Stimulated activated CD4-positive, alpha-beta T cell treated with anti-CD3 and anti-CD28 coated beads, Interleukin-1b, Interleukin-23, amount 100 ng/mL, for 48 hours (primary cell): ENCODE measurements at places on chromosomes 1 and 21.

DNA sequence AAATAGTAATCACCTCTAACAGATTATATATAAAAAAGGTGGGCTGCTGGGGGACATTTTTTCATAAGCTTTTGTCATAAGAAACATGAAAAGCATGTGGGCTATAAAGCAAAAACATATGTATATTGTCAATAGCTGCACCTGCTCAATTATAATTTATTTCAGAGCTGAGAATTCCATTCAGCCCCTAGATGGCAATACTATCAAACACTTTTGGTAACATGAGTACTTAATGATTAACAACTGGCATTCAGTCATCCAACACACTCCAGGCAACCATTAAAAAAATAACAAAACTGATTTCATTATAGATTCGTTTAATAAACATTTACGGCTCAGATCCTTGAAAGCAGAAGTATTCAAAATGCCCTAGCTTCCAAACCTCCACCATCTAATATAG, 115.1 kb downstream of the KCTD3 start:
- DNase-seq, result no peak

GRCh38 chr1:166273618-166274017, 106.8 kb upstream of the FAM78B start:
- DNase-seq, result no peak

GRCh38 chr1:172496678-172497077, 36.3 kb upstream of the SUCO start:
- DNase-seq, result no peak

- no peak for DNase-seq
Observed at GRCh38 chr1:153606194-153606593, 6.7 kb downstream of the S100A16 start.

GRCh38 chr1:234386122-234386521, 12.9 kb downstream of the COA6 start:
- no peak for DNase-seq

GRCh38 chr21:45064618-45065399, 9.6 kb upstream of the ADARB1 start:
- DNase-seq, result no peak

DNA sequence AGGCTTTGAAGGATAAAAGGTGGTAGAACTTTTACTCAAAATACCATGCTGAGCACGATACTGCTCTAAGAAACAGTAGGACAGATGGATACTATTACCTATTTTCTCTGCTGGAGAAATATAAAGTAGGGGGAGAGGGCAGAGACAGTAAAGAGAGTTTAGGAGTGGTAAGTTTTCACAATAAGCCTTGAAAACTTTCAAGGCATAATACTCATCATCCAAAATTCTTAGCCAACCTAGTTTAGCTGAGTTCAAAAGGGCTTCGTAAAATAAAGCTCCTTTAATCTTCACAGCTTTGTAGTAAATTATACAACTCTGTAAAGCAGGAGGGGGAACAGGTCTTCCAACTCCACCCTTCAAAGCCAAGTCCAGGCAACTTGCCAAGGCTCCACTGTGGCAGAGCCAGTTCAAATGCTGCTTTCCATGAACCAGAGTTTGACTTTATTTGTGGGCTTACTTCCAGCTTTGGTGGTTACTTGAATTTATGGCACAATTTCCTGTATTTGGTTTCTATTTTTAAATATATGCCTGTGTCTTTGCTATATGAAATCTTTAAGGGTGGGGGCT, 15.5 kb downstream of the TEX38 start:
- DNase-seq, result no peak

- no peak for DNase-seq
Observed at GRCh38 chr1:44090429-44091252, 28.0 kb upstream of the KLF17 start.

GRCh38 chr1:212255705-212256307, 29.4 kb upstream of the PPP2R5A start:
- no peak for DNase-seq

GRCh38 chr1:151326619-151327222, 495 bp downstream of the PI4KB start:
- peak; percentile 65 for DNase-seq

GRCh38 chr1:205294175-205294917, 27.2 kb downstream of the NUAK2 start:
- DNase-seq, result no peak

DNA sequence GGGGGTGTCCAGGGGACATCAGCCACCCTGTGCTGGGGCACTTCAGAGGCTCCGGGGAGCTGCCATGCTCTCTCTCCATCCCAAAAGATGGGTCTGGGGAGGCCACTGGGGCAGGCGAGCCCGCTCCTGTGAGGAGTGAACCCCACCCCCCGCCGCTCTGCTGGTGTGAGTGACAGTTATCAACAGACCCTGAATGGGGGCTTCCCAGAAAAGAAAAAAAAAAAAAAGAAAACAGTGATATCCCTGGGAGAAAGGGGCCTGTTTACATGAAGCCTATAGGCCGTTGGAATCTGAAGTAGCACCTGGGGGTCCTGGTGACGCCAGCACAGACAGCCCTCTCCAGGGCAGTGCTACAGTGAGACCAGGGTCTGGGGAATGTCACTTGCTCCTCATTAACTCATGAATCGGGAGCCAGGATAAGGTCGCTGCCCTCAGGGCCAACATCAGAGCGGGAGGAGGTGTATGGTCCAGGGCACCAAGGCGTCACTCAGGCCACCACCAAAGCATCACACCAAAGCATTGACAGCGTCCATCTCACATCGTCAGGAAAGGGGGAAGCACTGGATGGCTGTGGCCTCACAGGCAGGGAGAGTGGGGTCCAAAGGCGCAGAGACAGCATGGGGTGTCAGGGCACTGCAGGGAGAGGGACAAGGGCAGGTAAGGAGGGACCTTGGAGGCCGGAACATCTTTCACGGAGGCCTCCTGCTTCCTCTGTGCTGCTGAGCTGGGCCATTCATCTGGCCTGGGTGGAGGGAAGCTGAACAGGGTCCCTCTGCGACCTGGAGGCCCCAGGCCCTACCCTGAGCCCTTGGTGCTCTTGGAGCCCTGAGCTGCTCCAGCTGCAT, 8.4 kb upstream of the NPHP4 start:
- DNase-seq, result no peak

GRCh38 chr1:151145304-151146071, 943 bp downstream of the SEMA6C start:
- no peak for DNase-seq

- no peak for DNase-seq
Observed at GRCh38 chr1:82463951-82464350, 663.2 kb downstream of the ADGRL2 start.

DNA sequence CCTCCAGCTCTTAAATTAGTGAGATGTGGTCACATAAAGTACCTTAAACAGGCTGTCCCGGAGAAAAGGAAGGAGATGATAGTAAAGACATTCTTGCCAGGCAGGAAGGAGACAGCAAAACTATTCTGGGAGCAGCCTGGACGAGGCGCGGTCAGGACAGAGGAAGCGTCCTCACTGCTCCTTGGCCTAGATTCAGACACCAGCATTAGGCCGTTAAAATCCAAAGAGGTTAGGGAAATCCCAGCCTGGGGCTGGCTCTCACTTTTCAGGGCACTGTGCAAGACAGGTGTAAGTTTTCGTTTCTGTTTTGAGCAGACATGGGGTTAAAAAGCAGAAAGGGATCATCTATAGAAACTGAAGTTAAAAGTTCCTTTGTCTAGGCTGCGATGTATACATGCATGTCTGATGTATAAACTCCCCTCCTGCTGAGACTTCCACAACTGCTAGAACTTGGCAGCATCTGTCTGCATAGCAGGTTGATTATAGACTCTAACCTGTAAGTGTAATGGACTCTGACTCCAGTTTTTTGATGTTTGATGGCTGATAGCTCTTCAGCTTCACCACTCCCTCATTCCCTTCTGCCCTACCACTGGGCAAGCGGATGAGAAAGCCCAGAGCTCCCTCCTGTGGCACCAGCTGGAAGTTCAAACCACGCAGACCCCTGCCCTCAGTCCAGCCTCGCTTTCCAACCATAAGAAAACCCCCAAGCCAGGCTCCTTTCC, 21.5 kb downstream of the STPG1 start:
- DNase-seq, result peak; percentile 68

GRCh38 chr1:238558156-238558555, 667.4 kb upstream of the ZP4 start:
- no peak for DNase-seq

- no peak for DNase-seq
Observed at GRCh38 chr21:45347712-45348499, 57.1 kb upstream of the COL18A1 start.

GRCh38 chr1:10873189-10873588, 76.7 kb upstream of the CASZ1 start:
- no peak for DNase-seq

GRCh38 chr1:159208175-159208825, 3.6 kb downstream of the ACKR1 start:
- DNase-seq, result no peak

- no peak for DNase-seq
Observed at GRCh38 chr1:88463401-88463985, 220.6 kb upstream of the PKN2 start.

DNA sequence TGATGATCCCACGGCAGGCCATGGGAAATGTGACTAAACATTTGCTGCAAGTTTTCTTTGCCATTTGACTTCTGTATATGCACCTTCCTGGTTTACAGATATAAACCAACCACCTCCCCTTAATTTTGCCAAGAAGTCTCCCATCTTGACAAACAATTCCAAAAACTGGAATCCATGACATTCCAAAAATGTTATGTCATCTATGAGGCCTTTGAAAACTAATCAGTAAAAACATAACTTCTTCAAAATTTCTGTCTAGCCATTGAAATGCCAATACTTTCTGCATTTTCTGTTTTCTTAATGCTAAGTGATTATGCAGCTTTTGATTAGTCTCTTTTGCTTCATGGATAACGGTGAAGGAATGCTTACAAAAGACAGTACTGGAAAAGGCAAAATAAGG, 84.1 kb downstream of the LYST start:
- DNase-seq, result no peak

DNA sequence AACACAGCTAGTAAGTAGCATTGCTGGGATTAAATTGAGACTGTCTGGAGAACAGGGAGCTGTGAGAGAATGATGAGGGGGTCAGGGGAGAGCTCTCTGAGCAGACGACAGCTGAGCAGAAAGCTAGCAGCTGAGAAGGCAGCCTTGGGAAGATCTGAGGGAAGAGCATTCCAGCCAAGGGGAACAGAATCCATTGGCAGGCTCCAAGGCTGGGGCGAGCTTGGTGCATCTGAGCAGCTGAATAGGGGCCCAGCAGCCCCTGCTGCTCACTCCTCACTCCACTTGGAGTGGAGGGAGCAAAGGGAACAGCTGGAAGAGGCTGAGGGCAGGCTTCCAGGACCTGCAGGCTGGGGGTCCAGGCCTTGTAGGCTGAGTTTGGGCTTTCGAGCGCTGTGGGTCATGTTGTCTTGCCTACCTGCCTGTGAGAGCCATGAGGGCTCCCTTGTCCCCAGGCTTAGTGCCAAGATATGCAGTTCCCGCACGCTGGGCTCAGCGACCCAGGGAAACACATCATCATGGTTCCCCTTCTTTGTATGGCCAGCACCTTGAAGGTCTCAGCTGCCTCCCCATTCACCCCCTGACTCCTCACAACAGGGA, 10.5 kb downstream of the ACOT11 start:
- no peak for DNase-seq

GRCh38 chr1:177820213-177820612, 149.6 kb downstream of the SEC16B start:
- DNase-seq, result no peak
